ENCODE measurements at places on chromosomes 16 and 17. TPM values are rescaled to one million over a fixed set of nuclear protein-coding genes. Genes with fewer than 3 reads are reported as not detected.

Gene CCDC144A
- 0.42 TPM for polyA plus RNA-seq

Gene KCNH6
- not detected for polyA plus RNA-seq

Gene SOST
- polyA plus RNA-seq: not detected

Gene NECAB2
- polyA plus RNA-seq: not detected

Gene C17orf78
- polyA plus RNA-seq: not detected

Gene SPDYE4
- polyA plus RNA-seq: not detected

Gene MILR1
- polyA plus RNA-seq: not detected

Gene TP53TG3D
- 1.9 TPM for polyA plus RNA-seq

Gene GPR142
- not detected for polyA plus RNA-seq
